ENCODE measurements at places on chromosomes 1 and 21.
A peak's percentile ranks its signal among the peaks of the same experiment; 100 is the strongest.

DNA sequence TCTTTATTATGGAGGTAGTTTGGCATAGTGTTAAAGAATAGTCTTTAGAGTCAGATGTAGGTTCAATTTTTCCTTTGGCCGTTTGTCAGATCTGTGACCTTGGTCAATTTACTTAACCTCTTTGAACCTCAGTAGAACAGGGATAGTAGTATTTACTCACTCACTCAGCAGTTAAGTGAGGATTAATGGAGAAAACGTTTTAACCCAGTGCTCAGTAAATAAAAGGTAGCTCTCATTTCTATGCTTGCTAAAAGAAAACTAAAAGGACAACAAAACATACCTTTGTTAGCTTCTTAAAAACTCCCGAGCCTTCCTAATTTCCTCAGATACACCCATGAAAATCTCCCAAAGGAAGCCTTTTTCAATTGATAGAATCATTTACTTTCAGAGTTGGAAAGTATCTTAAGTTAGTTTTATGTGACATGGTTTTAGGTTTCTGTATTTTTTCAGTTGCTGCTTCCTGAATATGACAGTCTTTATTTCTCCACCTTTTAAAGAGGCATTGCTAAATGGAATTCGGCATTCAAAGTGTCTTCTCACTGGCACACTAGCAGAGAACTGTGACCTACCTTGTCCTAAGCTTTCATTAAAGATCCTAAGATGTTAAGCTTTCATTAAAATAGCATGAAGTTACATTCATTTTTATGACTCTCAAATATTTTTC, 7.8 kb downstream of the ABCD3 start:
- no peak for DNase-seq

GRCh38 chr1:208189183-208189582, 55.0 kb downstream of the PLXNA2 start:
- DNase-seq: no peak

GRCh38 chr21:45301521-45302081, 13.9 kb upstream of the POFUT2 start:
- DNase-seq: no peak

- no peak for DNase-seq
Measured at GRCh38 chr1:211910913-211911485, 80.4 kb upstream of the LPGAT1 start.

DNA sequence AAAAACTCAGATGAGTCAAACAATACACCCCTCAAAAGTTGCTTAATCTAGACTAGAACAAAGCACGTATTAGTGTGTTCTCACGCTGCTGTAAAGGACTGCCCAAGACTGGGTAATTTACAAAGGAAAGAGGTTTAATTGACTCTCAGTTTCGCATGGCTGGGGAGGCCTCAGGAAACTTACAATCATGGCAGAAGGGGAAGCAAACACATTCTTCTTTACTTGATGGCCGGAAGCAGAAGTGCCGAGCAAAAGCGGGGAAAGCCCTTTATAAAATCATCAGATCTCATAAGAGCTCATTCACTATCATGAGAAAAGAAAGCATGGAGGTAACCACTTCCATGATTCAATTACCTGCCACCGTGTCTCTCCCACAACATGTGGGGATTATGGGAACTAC, 10.1 kb downstream of the JAM2 start:
- no peak for DNase-seq

GRCh38 chr21:34830386-34831170, 161.8 kb downstream of the CLIC6 start:
- no peak for DNase-seq

- DNase-seq: peak; percentile 87
Measured at GRCh38 chr1:39047374-39048229, 21.5 kb downstream of the NDUFS5 start.

DNA sequence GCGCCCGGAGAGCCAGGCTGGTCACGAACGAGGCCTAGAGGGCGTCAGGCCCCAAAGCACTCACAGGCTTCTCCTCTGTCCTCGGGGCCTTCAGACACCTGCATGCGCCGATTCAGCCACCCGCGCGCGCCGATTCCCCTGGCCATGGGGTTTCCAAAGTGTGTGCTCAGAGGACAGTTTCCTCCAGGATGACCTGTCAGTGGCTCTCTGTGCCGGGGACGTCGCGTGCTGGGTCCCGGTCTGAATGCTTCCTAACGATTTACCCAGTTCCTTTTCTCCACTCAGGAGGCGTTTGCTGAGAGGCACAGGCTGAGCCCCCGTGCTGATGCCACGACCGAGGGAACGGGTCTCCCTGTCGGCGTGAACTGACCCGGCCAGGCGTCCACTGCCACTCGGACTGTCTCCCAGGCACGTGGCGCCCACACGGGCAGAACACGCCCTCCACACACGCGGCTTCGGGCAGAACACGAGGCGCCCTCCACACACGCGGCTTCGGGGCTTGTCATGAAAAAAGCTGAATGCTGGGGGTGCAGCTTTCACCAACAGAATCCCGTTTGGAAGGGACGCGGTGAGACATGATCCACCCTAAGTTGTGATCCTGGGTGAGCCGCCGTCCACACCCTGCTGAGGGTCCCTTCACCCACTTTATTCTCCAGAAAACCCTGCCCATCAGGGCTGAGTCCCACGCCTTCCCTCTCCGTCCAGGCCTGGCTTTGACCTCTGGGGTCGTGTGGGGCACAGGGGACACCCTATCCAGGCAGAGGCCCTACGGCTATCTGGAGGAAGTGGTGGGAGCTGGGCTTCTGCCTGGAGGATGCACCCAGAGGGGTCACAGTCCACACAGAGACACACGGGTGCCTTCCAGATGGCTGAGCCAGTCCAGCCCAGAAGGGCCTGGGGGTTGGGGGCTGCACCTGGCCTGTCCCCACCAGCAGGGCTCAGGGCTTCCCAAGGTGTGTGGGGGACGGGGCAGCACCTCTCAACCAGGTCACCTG, 56.1 kb downstream of the COL6A1 start:
- no peak for DNase-seq

- DNase-seq: peak; percentile 49
Measured at GRCh38 chr1:178633056-178633455, 92.0 kb upstream of the RALGPS2 start.

GRCh38 chr1:47918257-47918867, 78.8 kb downstream of the TRABD2B start:
- DNase-seq: no peak

GRCh38 chr1:185644531-185644930, 89.7 kb upstream of the HMCN1 start:
- DNase-seq: no peak

- DNase-seq: no peak
Measured at GRCh38 chr21:29053011-29053553, 20.4 kb downstream of the CCT8 start.

DNA sequence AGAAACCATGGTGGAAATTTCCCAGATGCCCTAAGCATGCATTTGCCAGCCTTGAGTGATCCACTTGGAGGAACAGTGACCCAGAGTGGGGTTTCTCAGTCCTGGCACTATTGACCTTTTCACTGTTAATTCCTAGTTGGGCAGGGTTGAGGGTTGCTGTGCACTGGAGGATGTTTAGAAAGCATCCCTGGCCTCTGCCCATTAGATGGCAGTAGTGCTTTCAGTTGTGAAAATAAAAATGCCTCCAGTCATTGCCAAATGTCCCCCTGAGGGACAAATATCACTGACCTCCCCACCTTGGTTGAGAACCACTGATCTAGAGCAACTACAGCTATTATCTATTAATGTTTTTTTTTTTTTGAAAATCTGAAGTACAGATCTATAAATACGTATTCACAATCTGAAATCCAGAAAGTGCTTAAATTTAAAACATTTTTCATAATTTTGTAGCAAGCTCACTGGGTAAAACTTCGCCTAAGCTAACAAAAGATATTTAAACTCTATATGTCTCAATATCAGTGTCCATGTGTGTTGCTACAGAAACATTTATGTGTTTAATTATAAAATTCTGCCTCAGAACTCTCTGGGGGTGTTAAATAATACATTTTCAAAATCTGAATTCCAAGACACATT, 27.3 kb downstream of the F3 start:
- peak; percentile 45 for DNase-seq

- peak; percentile 44 for DNase-seq
Measured at GRCh38 chr1:26887125-26887524, 3.0 kb downstream of the GPN2 start.

GRCh38 chr21:15421441-15421881, 308.3 kb upstream of the USP25 start:
- DNase-seq: no peak

GRCh38 chr1:108962681-108963051, 618 bp downstream of the CLCC1 start:
- DNase-seq: no peak

GRCh38 chr1:10723317-10723716, 73.1 kb downstream of the CASZ1 start:
- DNase-seq: no peak

GRCh38 chr21:41148798-41149197, 19.2 kb upstream of the BACE2 start:
- DNase-seq: no peak

Measured in AG08395 (cell line).